NCI-H187 treated with DMSO at 0.1 percent for 48 hours (cell line): ENCODE measurements at places on chromosomes 7 and 10.

DNA sequence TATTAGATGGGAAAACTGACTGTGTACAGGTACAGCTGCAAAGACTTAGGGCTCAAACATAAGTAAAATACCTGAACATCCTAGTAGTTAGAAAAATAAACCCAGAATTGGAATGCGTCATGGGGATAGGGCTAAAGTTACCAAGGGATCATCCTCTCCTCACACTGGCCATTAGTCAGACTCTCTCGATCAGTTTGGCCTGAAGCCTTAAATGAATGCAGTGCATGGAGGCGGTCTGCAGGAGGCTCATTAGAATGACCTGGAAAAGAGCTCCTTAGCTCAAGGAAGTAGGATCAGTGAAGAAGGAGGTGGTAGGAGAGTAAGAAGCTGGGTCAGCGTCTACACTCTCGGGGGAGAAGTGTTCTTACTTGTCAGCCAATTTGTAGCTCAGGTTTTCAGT lies 35.3 kb downstream of the DENND2A start:
- DNase-seq: no peak

DNA sequence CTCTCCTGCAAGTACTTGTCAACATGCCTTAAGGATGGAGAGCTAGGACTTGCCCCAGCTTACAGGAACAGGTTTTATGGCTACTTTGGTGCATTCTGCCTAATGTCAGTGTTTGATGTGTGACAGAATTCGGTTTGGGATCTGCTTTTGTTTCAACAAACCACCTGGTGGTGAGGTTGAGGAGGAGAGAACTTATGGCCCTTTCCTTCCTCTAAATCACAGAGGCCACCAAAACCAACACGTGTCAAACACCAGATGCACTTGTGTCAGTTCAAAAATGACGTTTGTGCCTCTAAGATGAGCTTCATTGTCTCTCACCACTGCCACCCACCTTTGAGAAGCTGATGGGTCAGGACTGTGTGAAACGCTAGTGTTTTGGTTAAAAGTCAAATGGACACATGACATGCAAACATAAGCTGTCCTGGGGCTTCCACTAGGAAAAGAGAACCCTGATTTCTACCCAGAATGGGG lies 83.9 kb downstream of the OSBPL3 start:
- no peak for DNase-seq

GRCh38 chr7:119931230-119931824 lies 341.6 kb upstream of the KCND2 start:
- no peak for DNase-seq

DNA sequence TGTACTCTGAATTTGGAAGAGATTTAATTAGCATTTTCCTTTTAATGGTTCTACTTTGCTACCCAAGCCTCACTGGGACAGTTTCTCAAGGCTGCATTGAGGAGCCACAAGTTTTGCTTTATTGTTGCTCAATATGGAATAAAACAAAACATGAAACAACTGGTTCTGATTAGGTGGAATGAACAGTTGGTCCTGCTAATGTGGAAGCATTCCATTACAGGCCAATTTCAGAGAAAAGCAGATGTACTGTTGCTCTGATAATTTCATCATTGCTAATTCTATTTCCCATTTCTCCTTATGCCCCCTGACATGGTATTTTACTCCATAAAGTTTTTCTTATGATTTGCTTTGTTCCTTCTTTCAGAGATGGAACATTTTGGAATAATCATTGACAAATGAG lies 66.0 kb upstream of the PAPSS2 start:
- DNase-seq: no peak

- DNase-seq: no peak
These were observed 148.1 kb downstream of the ITGA8 start for GRCh38 chr10:15571575-15571974.

- DNase-seq: no peak
These were observed 53.2 kb downstream of the STRA8 start for GRCh38 chr7:135286876-135287275.

GRCh38 chr10:27730041-27730440 lies 15.6 kb downstream of the MKX start:
- no peak for DNase-seq

- no peak for DNase-seq
These were observed 111.4 kb upstream of the JCAD start for GRCh38 chr10:30170814-30171213.

DNA sequence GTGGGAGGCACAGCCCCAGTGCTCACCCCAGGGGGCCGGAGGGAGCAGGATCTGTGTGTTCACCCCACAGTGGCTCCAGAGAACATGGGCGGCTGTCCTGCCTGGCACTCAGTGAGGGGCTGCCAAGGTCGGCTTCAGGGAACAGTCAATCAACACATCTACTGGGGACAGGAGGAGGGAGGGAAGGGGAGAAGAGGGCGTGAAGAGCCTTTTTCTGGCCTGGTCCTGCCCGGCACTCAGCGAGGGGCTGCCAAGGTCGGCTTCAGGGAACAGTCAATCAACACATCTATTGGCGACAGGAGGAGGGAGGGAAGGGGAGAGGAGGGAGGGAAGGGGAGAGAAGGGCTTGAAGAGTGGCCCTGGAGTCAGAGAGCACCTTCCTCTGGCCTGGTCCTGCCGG lies 184.9 kb downstream of the ADARB2 start:
- DNase-seq: no peak

GRCh38 chr7:81662531-81662930 lies 107.3 kb downstream of the HGF start:
- no peak for DNase-seq

DNA sequence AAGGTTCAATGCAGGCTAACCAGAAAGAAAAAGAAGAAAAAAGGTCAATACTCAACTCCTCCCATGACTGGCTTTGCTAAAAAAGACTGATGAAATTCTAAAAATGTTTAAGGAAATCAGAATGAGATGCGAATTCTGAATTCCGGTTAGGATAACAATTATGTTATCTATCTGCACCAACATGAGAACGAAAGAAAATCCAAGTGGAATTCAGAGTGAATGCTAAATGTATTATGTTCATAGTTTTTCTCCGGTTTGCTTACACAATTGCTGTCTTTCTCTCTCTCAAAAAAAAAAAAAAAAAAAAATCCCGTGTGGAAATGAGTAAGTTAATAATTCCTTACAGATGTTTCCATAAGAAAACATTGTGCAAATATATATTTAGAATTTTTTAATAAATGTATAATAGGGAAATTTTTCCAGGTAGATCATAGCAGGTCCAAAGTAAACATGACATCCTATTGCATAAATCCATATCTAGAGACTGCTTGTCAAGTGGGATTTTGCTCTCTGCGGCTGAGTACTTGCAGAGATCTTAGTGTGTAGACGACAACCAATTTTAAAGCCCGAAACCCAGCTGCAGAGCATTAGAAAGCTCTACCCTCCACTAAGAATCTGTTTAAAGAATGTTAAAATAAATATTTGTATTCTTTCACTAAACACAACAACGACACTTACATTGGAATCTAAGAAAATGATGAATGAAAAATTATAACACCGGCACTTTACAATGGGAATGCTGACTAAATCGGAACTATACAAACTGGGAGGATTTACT lies 104.0 kb downstream of the JAZF1 start:
- peak; percentile 10 for DNase-seq

GRCh38 chr10:106268000-106268399 lies 896.5 kb downstream of the SORCS1 start:
- no peak for DNase-seq

- peak; percentile 18 for DNase-seq
These were observed 12.6 kb downstream of the KLLN start for GRCh38 chr10:87850742-87851205.

GRCh38 chr7:104185346-104185745 lies 22.5 kb downstream of the ORC5 start:
- no peak for DNase-seq
